ENCODE measurements at places on chromosomes 5 and 9.

GRCh38 chr9:133547116-133547515, 12.6 kb downstream of the ADAMTSL2 start:
- no peak for DNase-seq

GRCh38 chr9:19371942-19372341, 8.1 kb downstream of the RPS6 start:
- no peak for DNase-seq

- no peak for DNase-seq
Observed at GRCh38 chr5:57042524-57042931, 90.6 kb upstream of the MIER3 start.

DNA sequence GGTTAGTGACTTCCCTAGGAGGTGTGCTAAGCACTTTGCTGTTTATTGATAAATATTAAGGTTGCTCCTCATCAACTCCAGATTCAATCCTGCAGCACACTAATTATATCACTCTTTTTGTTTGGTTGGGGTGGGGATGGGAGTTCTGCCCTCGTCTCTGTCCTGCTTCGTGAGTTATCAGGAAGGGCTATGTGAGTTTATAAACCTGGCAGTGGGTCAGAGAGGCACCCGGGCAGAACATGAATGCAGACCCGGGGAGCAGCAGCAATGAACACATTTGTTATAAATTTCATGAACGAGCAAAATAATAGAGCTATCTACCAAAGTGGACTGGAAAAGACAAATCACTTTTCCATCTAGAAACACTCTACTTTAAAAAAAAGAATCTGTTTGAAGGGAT, 125.5 kb upstream of the WWC1 start:
- DNase-seq: no peak

DNA sequence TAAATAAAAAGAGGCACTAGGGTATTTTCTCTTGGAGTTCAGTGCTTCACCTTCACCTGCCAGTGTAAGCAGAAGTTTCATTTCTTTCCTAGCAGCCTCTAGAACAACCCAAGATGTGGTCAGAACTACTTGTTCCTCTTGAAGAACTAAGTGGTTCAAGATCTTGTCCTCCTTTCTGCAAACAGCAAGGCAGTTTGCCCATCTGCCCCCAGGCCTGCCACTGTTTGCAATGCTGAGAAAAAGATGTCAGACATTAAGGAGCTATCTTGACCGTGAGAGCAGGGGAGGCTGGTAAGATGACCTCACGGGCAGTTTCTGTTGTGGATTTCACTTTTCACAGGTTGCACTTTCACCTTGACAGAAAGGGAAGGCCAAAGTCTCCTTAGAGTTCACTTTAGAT, 52.0 kb upstream of the KLF4 start:
- DNase-seq: no peak

DNA sequence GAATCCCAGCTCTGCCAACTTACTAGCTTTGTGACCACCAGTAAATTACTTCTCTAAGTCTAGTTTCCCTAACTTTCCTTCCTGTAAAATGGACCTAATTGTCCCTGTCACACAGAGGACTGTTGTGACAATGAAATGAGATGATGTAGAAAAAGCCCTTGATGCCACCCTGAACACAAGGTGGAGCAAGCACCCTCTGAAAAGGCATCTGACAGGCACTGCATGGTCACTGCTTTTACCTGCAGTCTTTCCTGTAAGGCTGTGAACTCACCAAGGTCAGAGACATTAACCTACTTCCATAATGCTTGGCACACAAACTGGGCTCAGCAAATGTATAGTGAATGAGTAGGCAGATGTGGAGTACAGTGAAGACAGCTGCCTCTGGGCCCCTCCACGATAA, 6.1 kb downstream of the SLC31A2 start:
- DNase-seq: no peak

DNA sequence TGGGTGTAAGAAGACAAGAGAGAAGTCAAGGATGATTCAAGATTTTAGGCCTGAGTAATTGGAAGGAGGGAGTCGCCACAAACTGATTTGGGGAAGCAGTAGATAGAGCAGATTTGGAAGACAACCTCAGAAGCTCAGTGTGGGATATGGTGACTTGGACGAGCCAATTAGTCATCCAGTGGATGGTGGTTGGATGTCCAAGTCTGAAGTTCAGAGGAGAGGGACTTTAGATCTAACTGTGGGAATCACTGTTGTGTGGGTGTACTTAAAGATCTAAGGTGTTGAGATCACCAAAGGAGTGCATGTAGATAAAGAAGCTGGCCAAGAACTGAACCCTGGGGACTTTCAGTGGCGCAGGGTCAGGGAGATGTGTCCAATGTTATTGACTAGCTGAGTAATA, 2.2 kb downstream of the IDNK start:
- DNase-seq: no peak

DNA sequence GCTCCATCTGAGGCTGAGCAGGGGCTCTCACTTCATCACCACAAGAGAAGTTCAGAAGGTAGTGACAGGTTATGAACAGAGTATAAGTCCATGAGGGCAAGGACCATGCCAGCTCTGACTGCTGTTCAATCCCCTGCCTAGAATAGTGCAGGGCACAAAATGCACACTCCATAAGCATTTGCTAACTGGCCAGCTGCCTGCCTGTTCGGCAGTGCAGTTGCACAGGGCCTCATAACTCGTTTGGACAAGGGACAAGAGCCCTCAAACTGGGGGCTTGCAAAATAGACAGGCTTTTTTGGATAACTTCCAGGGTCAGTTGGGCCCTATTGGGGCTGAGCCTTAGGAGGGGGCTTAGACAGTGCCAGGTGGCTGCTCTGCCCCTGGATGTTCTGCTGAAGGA, 21.1 kb downstream of the SPARC start:
- no peak for DNase-seq

GRCh38 chr5:127746756-127747155, 43.6 kb downstream of the CCDC192 start:
- DNase-seq: no peak

- DNase-seq: peak; percentile 20
Observed at GRCh38 chr9:103617046-103617445, 477.1 kb upstream of the SMC2 start.

All from hypothalamus (tissue), 51 donors.